ENCODE measurements at places on chromosomes 11 and 22.
A peak's percentile ranks its signal among the peaks of the same experiment; 100 is the strongest.

DNA sequence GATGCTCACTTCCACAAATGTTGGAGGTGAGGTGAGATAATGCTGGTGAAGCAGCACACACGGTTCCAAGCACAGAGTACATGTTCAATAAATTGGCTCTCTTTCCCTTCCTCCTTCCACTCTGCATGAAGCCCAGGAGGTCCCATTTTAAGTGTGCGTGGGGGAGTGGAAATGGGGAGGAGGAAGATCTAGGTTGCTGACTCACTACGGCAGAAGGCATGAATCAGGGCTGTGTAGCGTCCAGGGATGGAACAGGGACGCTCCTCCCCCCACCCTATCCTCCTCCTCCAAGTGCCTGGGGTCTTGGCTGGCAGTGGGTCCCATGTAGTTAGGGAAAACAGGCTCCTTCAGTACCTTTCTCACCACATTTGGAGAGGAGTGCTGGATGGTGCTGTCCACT lies 44.2 kb downstream of the TRIM66 start:
- peak; percentile 28 for DNase-seq

DNA sequence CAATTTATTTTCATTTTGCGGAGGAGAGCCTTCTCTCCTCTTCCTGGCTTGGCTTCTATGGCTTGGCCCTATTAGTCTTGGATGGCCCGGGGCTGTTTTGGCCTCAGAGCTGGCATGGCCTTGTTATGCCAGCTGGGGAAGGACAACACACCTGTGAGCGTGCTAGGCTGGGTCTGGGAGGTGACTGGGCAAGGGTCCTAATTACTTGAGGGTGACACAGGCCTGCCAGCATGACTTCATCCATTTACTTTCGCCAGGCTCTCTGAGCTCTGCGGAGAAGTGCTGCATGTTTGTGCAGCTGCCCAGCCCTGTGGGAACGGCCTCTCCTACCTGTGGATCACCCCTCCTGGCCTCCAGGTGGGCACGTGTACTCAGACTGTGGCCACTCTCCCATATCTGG lies 153.6 kb downstream of the SNX19 start:
- DNase-seq, result no peak

DNA sequence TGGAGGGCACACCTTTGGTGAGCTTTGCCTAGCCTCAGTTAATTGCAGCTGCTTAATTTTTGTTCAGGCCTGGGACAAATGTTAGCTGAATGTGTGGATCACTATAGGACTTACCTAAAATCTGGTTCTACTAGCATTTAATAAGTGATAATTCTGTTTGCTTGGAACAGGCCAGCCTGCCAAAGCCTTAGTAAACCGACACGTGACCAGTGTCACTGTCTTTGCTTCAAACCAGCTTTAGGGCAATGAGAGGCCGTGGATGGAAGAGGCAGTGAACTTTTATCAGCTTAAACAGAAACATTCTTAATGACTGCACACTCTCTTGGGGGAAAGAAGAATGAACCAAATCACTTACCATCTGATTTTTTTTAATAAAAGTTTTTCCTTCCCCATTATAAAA lies 10.8 kb downstream of the PARVA start:
- no peak for DNase-seq

DNA sequence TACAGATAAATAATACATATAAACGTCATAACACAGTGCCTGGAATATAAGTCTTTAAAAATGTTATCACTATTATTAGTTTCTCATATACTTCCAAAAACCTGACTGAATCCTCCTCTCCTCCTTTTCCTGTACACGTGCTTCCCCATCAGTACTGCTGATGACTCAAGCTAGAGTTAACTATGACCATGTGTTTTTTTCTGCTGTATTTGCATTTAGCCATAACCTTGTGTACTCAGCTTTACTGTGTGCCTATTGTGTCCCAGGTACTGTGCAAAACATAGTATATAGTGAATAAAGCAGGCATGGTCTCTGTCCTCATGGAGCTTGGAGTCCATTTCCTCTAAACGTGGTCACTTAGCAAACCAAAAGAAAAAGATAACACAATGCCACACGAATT lies 56.5 kb upstream of the ARHGAP32 start:
- peak; percentile 6 for DNase-seq

GRCh38 chr11:114260077-114260476 lies 36.1 kb upstream of the NNMT start:
- DNase-seq, result no peak

GRCh38 chr22:26921726-26922125 lies 264.3 kb downstream of the MIAT start:
- DNase-seq, result no peak

GRCh38 chr11:105054723-105055493 lies 9.8 kb upstream of the CARD16 start:
- DNase-seq, result no peak

DNA sequence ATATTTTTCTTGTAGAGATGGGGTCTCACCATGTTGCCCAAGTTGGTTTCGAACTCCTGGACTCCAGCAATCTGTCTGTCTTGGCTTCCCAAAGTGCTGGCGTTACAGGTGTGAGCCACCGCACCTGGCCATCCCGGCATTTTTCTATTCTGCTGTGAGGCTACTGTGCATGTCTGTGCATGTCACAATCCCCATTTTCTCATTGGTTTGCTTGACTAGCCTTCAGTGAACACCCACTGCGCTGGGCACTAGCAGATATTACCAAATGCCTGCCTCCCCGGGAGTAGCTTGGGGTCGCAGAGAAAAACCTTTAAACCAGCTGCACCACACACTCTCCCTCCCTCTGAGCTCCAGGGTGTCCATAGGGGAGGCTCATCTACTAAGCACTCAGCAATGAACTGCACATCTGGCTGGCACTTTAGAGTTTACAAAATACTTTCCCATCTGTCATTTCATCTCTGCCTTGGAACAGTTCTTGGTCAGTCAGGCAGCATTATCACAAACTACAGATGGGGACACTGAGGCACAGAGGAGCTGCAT lies 4.9 kb downstream of the CSNK1E start:
- no peak for DNase-seq

DNA sequence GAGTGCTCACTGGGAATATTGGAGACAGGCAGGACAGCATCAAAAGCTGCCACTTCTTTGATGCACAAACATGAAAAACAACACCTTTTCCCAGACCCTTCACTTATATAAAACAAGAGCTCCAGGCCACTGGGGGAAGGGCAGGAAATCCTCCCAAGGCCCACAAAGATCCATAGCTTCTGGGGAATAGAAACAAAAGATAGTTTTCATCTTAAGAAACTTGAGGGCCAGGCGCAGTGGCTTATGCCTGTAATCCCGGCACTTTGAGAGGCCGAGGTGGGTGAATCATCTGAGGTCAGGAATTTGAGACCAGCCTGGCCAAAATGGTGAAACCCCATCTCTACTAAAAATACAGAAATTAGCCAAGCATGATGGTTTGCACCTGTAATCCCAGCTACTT lies 15.3 kb downstream of the RTL6 start:
- DNase-seq, result no peak

GRCh38 chr22:45972889-45973253 lies 4.1 kb downstream of the WNT7B start:
- DNase-seq, result no peak

DNA sequence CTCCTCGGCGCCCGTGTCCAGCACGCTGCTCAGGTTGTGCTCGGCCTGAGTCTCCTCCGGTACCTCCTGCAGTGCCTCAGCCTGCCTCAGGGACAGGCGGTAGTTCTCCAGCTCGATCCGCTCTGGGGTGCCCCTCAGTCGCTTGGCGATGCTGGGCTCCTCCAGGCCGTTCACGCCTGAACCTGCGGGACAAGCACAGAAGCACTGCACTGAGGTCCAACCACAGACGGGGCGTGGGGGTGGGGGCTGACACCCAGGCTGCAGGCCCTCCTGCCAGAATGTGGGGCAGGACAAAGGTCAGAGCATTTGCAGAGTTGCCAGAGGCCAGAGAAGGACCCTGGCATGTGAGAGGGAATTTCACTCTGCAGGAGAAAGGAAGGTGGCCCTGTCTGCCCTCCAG lies 67.6 kb upstream of the BID start:
- no peak for DNase-seq

- DNase-seq, result no peak
Observed at GRCh38 chr11:130369141-130369691, 54.5 kb upstream of the ZBTB44 start.

DNA sequence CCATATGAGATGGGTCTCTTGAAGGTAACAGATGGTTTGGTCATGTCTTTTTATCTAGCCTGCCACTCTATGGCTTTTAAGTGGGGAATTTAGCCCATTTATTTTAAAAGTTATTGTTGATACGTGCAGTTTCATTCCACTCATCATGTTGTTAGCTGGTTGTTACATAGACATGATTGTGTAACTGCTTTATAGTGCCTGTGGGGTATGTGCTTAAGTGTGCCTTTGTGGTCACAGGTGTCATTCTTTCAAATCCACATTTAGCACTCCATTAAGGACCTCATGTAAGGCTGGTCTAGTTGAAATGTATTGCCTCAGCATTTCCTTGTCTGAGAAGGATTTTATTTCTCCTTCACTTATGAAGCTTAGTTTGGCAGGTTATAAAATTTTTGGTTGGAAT lies 263.8 kb upstream of the LUZP2 start:
- DNase-seq, result no peak

- no peak for DNase-seq
Observed at GRCh38 chr11:114836161-114836560, 157.8 kb downstream of the NXPE2 start.

DNA sequence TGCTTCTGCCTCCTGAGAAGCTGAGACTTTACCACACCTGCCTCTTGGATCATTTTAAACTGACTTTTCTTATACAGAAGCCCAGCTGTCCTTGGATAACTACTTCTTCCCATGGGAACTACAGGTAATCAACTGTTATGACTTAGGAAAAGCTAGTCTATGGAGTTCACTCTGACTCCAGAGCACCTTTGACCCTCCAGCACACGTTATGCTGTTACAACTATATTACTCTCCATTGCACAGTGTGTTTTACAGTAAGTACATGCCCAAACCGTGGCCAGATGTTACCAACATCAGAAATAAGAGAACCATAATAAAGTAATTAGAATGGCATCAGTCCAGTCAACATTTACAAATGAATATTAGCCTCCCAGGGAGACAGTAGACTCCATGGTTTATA lies 21.3 kb upstream of the TSG101 start:
- no peak for DNase-seq

DNA sequence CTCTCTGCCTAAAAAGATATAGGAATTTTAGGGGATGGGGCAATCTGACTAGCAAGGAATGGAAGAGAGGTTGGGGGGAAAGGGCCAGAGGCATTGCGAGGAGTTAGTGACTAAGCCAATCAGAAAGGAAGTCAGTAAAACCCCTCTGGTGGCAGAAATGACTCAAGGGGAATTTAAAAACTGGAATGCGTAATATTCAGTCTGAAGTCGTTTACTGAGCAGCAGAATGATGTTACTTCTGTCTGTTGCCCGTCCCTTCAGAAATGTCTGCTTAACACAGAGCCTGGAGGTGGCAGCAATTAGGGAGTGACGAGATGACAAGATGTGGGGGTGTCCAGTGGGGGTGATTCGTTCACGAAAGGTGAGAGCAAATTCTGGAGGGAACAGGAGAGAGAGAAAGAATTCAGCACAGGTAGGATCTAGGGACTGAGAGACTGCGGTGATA lies 107.7 kb upstream of the CLMP start:
- peak; percentile 31 for DNase-seq

- DNase-seq, result no peak
Observed at GRCh38 chr11:34366522-34366921, 8.7 kb upstream of the ABTB2 start.

GRCh38 chr11:112525270-112525669 lies 264.6 kb upstream of the PLET1 start:
- no peak for DNase-seq

GRCh38 chr22:44019846-44020245 lies 4.3 kb upstream of the PARVB start:
- DNase-seq, result no peak

- DNase-seq, result no peak
Observed at GRCh38 chr11:30826911-30827310, 240.8 kb upstream of the MPPED2 start.
